Activated T-cell treated with anti-CD3 and anti-CD28 coated beads for 24 hours (primary cell): ENCODE measurements at places on chromosomes 16 and 17.

DNA sequence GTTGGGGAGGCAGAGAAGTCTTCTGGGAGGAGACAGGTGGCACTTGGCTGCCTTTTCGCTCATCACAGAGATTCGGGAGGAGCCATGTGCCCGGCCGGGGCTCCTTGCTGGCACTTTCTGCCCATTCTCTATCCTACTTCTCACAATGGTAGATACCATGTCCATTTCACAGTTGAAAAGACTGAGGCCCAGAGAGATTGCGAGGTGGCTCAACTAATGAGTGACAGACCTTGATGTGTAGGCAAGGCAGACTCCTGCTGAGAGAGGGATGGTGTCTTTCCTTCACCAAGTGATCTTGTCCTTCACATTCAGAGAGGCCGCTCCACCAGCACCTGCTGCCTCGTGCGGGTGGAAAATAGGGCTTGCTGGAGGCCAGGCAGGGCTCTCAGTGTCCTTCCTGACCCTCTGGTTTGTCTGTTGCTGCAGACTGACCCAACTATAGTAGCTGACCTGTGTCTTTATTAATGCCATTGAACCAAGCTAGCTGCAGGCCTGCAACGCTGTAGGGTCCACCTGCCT lies 42.1 kb downstream of the MPRIP start:
- DNase-seq = no peak

GRCh38 chr16:4613636-4614570 lies 785 bp downstream of the UBALD1 start:
- peak; percentile 35 for DNase-seq

- no peak for DNase-seq
Measured at GRCh38 chr16:54627616-54628015, 303.0 kb upstream of the IRX5 start.

DNA sequence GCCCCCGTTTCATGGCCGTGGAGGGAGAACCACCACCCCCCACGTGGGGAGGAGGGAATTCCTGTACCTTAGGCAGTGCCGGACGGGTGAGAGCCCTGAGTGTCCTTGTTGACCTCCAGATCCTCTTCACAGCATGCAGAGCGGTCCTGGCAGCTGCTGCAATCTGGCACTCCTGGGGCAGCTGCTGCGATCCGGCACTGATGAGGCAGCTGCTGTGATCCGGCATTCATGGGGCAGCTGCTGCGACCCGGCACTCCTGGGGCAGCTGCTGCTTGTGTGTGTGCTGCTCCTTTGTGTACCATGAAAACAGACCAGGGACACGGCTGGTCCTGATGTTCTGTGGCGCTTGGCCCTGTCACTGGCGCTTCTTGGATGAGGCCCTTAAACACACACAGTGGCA lies 12.8 kb downstream of the ZNF778 start:
- no peak for DNase-seq

GRCh38 chr17:3926860-3927627 lies 10.8 kb upstream of the P2RX1 start:
- no peak for DNase-seq

- DNase-seq = no peak
Measured at GRCh38 chr17:80527016-80527645, 17.5 kb upstream of the RPTOR start.

DNA sequence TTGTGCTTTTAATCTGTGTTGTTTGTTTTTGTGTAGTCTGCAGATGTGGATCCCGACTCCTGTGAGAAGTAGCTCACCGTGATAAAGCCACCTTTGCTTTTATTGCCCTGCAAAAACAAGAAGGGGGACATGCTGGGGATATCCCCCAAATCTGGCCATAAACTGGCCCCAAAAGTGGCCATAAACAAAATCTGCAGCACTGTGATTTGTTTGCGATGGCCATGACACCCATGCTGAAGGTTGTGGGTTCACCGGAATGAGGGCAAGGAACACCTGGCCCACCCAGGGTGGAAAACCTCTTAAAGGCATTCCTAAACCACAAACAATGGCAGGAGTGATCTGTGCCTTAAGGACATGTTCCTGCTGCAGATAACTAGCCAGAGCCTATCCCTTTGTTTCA lies 15.1 kb downstream of the AHSP start:
- DNase-seq = no peak

DNA sequence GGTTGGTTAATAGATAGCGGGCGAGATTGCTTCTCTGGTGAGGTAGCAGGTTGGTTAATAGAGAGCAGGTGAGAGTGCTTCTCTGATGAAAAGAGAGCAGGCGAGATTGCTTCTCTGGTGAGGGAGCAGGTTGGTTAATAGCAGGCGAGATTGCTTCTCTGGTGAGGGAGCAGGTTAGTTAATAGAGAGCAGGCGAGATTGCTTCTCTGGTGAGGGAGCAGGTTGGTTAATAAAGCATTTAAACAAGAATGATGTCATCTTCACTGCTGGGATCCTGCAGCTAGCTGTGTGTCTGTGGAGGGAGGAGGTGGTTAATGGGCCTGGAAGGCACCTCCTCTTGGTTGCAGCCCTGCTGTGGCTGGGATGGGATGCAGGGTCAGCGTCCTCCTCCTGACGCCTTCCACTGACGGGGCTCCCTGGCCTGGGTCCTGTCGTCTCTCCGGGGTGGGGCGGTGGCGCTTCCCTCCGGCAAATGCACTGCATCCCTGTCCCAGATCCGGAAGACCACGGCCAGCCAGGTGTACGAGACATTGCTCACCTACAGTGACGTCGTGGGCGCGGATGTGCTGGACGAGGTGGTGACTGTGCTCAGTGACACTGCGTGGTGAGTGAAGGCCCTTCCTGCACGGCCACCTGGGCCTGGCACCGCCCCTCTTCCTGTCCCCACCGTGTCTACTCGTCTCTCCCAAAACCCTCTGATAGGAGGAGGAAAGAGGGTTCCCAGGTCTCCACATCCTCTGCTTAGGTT lies 99.2 kb upstream of the ZNF750 start:
- no peak for DNase-seq

DNA sequence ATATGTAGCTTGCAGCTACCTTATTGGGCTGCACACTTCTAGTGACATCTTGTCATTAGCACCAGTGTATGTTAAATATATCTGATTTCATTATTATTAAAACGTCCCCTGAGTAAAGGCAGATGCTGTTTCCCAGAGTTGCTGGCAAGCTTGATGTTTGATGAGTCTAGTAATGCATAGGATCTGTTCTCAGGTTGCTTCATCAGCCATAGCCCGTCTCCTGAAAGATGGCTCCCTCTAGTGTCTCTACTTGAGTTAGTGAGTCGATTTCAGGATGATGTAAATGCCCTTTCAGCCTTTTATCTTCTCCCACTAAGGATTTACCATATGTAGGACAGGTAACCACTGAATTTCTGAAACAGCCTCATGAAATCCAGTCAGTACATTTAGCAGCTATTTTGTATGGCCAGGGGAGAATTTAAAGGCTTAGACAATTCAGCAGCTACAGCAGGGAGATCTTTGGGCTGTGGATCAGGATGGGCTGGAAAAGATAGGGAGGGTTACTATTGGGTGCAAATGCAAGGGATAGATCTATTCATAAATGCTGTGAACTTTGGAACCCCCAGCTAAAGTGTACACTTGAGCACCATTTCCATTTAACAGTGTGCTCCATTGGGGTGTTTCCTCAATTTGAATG lies 376.3 kb downstream of the CNTNAP4 start:
- DNase-seq = no peak

DNA sequence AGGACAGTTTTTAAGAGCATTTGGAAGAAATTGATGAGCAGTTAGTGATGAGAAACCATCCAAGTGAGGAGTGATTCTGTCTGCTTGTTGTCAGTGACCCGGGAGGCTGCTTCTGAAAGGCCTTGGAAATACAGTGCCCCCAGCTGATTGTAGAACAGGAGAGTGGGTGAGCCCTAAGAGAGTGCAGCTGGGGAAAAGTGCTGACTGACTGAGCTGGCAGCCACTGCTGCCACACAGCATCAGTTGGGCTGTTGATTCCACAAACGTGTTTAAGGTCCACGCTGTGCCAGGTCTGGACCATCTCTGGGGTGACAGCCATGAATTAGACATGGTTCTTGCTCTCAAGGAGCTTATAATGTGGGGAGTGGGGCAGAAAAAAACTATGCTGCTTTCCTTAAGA lies 18.9 kb downstream of the NUP93 start:
- DNase-seq = no peak

DNA sequence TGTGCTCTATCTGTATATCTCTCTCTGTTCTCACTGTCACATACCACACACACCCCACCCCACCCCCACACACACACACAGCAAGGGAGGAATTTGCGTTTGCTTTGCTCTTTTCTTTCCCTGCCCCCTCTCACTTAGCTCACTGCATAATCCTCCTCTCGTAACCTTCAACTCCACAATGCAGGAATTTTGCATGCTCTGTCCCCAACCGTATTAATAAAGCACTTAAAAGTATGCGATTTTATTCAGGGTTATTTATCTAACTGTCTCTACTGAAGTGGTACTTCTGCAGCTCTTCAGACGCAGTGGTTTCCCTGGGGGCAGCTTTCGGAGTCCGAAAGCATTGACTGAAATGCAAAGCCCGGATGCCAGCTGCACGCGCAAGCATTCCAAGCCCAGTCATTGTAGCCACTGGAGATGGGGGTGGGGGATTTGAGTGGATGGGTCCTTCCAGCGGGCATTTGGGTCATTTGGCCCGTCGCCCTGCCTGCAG lies 105.4 kb upstream of the RBFOX1 start:
- no peak for DNase-seq

DNA sequence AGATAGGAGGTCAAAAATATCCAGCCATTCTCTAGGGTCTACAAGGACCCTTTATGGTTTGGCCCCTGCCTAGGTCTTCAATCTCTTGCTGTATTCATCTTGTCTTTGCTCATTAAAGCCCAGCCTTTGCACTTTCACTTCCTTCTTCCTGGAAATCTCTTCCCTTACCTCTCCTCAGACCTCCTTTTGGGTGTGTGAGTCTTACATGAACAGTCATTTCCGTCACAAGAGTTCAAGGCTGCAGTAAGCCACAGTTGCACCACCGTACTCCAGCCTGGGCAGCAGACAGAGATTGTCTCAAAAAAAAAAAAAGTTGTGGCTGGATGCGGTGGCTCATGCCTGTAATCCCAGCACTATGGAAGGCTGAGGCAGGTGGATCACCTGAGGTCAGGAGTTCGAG lies 6.0 kb upstream of the ATP1B2 start:
- DNase-seq = no peak

GRCh38 chr17:75550139-75550465 lies 24.6 kb downstream of the LLGL2 start:
- no peak for DNase-seq

- DNase-seq = no peak
Measured at GRCh38 chr17:43020789-43021740, 1.1 kb downstream of the VAT1 start.

GRCh38 chr16:22285080-22285479 lies 12.1 kb upstream of the POLR3E start:
- no peak for DNase-seq

GRCh38 chr17:33637534-33637933 lies 344.4 kb upstream of the ASIC2 start:
- no peak for DNase-seq

- DNase-seq = no peak
Measured at GRCh38 chr17:48313096-48313755, 116.8 kb downstream of the SKAP1 start.

GRCh38 chr17:7490144-7490543 lies 6.0 kb downstream of the POLR2A start:
- no peak for DNase-seq

- DNase-seq = no peak
Measured at GRCh38 chr17:35002876-35003551, 22.7 kb downstream of the LIG3 start.

DNA sequence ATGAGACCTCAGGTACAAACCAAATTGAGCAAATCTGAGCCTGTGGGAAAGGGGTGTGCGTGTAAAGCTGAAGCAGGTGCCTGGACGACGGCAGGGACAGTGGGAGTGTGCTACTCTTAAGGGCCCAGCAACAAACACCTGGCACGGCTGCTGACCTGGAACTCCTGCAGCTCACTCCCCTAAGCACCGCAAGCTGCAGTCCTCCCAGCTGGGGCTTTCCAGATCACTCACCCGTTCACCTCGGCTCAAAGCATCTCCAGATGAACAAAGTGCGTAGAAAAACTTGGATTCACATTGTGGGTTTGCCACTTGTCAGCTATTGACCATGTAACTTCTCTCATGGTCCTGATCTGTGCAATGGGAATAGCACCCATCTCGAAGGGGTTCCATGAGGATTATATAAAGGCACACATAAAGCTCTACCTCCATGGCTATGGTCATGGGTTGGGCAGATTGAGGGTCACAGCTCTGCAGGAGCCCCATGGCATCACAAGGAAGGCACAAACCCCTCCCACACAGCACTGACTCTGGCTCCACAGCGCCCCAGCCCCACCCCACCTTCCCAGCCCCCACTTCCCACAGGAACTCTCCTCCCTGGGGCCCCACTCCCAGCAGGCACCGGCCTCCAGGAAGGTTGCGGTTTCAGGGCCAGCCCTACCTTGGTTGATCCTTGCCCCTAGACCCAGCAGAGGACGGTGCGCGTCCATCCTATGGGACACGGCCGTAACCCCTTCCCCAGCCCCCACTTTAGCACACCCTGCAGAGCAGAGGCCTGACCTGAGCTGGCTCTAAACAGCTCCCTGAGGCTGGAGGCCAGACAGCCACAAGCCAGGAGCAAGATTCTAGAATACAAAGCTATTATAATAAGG lies 21.9 kb downstream of the ST3GAL2 start:
- DNase-seq = no peak

DNA sequence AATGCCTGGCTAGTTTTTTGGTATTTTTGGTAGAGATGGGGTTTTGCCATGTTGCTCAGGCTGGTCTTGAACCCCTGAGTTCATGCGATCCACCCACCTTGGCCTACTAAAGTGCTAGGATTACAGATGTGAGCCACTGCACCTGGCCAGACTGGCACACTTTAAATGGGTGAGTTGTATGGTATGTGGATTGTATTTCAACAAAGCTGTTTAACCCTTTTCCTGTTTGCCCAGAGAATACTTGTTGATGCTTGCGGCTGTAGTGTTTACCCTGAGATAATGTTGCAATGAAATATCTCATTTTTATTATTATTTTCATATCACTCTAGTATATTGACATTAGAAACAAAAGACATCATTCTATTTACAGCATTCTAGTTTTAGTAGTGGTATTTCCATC lies 17.1 kb upstream of the TMEM94 start:
- DNase-seq = no peak

DNA sequence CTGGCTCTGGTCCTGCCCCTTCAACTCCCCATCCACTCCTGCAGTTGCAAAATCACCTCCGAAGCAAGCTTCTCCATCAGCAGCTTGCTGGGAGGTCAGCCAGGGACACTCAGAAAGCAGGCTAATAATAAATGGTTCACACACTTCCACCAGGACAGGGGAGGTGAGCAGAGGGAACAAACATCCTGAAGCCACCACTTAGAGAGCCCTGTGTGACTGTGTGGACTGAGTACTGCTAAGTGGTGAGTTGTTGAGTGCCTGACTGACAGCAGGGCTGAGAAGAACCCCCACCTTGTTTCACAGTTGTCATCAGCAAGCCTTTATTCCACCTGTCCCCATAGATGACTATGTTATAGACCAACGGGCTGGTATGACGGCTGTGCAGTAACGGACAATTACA lies 213.9 kb downstream of the CBLN1 start:
- no peak for DNase-seq
